ENCODE measurements at places on chromosomes 6 and 20.
A peak's percentile ranks its signal among the peaks of the same experiment; 100 is the strongest.

- no peak for DNase-seq
Measured at GRCh38 chr6:123904228-123904627, 100.6 kb downstream of the NKAIN2 start.

GRCh38 chr6:136920216-136920615, 1.9 kb upstream of the SLC35D3 start:
- DNase-seq, result peak; percentile 53

DNA sequence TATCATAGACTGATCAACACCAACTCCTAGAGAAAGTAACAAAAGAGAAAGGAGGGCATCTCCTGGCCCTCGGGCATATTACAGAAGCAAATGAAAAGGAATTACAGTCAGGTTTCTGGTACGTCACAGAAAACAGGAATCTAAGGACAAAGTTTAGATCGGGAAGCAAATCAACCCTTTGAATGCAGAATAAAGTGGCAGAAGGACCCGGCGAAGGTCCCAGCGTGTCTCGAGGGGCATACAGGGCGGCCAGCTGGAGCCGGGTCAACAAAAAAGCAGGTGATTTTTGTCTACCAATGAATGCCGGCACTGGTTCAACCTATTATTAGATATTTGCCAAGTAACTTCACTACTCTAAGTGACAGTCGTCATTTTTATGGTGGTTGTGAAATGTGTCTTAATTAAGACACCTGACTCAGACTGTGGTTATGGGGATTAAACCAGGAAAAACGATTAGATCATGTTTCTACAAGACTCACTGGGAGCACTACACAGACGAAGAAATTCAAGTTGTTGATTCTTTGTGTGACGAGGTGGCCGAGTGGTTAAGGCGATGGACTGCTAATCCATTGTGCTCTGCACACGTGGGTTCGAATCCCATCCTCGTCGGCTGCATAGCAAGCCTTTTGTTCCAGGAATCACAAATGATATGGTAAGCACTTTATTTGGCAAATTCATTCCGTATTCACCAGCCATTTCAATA, 12.4 kb upstream of the ZSCAN9 start:
- peak; percentile 90 for DNase-seq

DNA sequence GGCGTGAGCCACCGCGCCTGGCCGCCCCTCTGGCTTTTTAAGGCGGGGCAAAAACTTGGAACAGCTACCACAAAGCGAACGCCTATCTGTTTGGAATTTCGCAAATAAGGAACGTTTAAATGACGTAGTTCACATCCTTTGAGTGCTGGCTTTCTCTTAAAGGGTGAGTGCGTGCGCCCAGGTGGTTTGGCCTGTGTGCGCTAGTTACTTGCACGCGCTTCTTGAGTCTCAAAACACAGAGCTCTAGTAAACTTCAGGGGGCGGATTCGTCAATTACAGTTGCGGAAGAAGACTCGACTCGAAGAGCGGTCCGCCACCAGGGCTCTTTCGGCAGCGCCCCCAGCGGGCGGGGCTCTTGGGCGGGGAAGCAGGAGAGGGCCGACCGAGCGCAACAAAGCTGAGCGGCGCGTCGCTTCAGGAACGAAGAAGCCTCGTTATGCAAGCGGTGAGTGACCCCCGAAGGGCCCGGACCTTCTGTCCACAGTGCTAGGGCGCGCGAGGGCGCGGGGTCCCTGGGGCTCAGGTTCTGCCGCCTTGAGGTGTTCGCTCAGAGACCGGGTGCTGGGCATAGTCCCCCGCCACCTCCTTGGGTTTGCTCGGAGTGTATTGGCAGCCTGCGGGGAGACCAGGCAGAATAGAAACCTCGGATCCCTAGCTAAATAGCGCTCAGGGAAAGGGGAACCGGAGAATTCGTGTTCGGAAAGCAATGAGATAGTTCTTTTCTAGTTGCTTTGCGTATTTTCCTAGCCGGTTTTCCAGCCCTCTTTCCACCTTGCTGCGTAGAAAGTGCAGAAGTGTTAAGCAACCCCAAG, at the start of gene SYCP2L:
SYCP2L (plus strand) TSS at position 362 of the 812 bp plus-strand sequence; CDS start at position 437, 75 bp downstream.
- peak; percentile 98 for DNase-seq

- no peak for DNase-seq
Measured at GRCh38 chr6:144250276-144250675, 34.9 kb upstream of the UTRN start.

GRCh38 chr20:36408219-36408618, 102.1 kb downstream of the DLGAP4 start:
- DNase-seq, result no peak

GRCh38 chr20:42063141-42063540, 445.0 kb upstream of the CHD6 start:
- DNase-seq, result no peak

DNA sequence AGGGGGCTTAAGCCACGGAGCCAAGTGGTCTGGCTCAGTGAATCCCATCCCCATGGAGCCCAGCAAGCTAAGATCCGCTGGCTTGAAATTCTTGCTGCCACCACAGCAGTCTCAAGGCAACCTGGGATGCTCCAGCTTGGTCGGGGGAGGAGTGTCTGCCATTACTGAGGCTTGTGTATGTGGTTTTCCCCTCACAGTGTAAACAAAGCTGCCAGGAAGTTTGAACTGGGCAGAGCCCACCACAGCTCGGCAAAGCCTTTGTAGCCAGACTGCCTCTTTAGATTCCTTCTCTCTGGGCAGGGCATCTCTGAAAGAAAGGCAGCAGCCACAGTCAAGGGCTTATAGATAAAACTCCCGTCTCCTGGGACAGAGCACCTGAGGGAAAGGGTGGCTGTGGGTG, 25.5 kb upstream of the IL20RA start:
- DNase-seq, result no peak

GRCh38 chr6:106250953-106251352, 74.6 kb downstream of the ATG5 start:
- DNase-seq, result no peak

Measured in NB4 (cell line).